Activated T-helper 2 cell treated with anti-CD3 and anti-CD28 coated beads, Interferon-gamma antibody, Interleukin-2, Interleukin-4, amounts not matched to agents 10 μg/mL and 5 μg/mL and 100 μg/mL, durations not matched to agents 14 hours and 24 hours and 36 hours (primary cell): ENCODE measurements at places on chromosomes 6 and 20. TPM values are rescaled to one million over a fixed set of nuclear protein-coding genes. Genes with fewer than 3 reads are reported as not detected.
A peak's percentile ranks its signal among the peaks of the same experiment; 100 is the strongest.

The RAD21L1 gene
- 0.32 TPM in 1 of 2 replicates, not detected in the other for total RNA-seq

The ARG1 gene
- total RNA-seq: not detected in 2 replicates

The AMD1 gene
- total RNA-seq: 111 TPM in 2 replicates

- no peak for DNase-seq
Observed at GRCh38 chr20:32999603-33000250, 4.5 kb downstream of the SUN5 start.

GRCh38 chr6:28251661-28252008 is 434 bp downstream of the ZKSCAN4 start:
- peak; percentile 31 for DNase-seq
